ENCODE measurements at places on chromosomes 6 and 20. TPM values are rescaled to one million over a fixed set of nuclear protein-coding genes. Genes with fewer than 3 reads are reported as not detected.

Gene SSTR4
- not detected for total RNA-seq

GRCh38 chr6:41053041-41053440, at the start of gene APOBEC2:
APOBEC2 (plus strand) TSS chr6:41053202; CDS start chr6:41053348, 146 bp downstream.
- no peak for DNase-seq

- DNase-seq, result no peak
Measured at GRCh38 chr6:5343998-5344397, 82.7 kb downstream of the FARS2 start.

- no peak for DNase-seq
Measured at GRCh38 chr6:132214716-132215115, 186.6 kb downstream of the MOXD1 start.

- DNase-seq, result no peak
Measured at GRCh38 chr20:64036346-64037198, 590 bp downstream of the C20orf204 start.

DNA sequence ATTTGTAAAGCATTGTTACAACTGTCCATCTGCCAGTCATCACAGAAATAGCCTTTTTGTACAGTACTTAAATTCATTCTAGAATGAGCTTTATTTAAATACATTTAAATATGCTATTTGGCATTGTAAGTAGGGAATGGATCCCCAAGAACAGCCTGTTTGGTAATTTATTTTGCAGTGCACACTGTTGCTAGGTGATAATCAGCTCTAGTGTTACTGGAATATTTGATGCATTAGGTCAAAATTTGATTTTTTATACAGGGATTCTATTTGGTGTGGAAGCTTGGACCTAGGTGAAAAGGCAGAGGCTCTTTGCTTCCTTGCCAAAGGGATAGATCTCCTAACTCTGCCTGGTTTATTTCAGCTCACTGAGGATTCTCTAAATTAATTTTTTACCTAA, 593.7 kb downstream of the EPM2A start:
- DNase-seq, result no peak
